ENCODE measurements at places on chromosomes 6 and 20. TPM values are rescaled to one million over a fixed set of nuclear protein-coding genes. Genes with fewer than 3 reads are reported as not detected.

DNA sequence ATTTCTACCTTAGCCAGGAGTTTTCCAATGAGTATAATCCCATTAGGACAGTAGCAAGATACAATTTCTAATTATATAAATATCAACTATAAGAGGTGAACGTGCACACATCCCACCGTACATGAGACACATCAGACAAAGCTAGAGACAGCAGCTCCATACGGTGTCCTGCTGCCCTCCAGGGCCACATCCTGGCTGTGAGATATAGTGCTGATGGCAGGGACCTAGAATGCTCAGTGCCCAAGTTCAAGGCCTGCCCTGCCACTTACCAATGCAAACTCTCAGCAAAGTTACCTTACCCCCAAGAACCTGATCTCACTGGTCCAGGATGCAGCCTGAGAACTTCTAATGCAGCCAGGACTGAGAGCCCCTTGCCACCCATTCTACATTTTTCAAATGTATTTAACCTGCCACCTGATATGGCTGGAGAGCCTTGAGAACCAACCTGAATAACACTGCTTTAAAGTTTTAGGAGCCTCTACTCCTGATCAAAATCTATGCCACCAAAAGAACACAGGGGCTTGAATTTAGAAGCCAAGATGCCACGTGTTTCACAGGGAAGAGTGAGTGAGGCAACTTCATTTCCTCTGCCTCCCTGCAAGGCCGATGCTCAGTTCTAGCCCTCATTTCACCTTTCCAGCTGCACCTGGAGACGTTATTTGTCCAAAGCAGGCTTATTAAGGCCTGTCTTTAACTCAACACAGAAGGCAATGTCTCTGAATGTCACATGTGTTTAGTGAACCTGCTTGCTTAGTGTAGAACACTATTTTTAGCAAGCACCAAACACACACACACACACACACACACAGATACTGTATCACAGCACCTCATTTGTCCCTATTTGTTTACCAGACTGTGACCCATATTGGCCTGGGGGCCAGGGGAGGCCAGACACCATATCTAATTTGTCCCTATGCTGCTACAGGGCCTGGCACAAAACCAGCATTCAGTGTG lies 6.1 kb downstream of the NFATC2 start:
- DNase-seq: no peak

GRCh38 chr6:28880894-28881780 lies 42.6 kb downstream of the TRIM27 start:
- peak; percentile 92 for DNase-seq

DNA sequence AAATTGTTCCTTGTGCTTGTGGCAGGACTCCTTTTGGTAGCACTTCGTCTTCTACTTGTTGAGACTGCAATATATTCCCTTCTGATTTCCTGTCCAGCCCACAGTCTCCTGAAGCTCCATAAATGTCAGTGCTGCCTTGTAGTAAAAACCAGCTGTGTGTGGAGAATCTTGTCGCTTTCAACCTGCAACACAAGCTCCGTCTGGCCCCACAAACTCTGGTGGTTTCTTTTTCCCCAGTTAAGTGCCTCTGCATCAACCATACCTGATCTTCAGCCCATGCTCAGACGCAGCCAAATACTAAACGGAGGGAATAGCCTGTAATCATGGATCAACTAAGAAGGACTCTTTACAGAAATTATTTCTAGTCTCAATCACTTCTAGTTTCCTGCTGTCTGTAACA lies 1133.3 kb upstream of the ADGRB3 start:
- DNase-seq: peak; percentile 1

DNA sequence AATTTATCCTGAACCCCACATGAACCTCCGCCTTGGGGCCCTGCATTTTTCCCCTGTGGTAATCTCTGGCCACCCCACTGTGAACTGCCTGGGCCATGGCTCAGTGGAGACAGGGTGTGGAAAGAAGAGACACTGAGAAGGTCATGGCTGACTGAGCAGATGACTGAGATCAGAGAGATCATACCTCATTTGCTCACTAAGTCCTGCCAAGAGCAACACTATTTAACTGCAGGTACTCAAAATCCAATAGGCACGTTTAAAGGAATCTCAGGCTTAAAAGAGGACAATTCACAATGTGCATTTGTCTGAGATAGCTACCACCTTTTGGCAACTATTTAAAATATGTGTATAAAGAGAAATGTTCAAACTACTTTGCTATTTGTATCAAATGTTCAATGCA lies 305.0 kb downstream of the GMDS start:
- peak; percentile 9 for DNase-seq

GRCh38 chr6:161835500-161836215 lies 561.8 kb upstream of the AGPAT4 start:
- peak; percentile 38 for DNase-seq

DNA sequence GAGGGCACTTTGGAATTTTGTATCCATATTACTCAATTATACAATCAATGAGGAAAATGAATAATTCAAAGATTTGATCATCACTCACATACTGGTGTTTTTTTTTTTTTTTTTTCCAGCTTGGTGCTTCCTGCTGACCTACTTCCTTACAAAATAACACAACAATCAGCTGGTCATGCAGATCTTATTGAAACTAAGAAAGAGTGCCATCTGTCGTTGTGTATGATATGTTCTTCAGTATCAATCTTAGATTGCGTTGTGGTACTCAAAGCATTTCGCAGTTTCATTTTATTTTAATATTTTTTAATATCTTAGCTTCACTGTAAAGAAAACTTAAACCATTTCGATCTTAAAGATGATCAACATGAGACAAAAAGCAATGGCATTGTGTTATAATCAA lies 155.6 kb downstream of the OGFRL1 start:
- peak; percentile 21 for DNase-seq

DNA sequence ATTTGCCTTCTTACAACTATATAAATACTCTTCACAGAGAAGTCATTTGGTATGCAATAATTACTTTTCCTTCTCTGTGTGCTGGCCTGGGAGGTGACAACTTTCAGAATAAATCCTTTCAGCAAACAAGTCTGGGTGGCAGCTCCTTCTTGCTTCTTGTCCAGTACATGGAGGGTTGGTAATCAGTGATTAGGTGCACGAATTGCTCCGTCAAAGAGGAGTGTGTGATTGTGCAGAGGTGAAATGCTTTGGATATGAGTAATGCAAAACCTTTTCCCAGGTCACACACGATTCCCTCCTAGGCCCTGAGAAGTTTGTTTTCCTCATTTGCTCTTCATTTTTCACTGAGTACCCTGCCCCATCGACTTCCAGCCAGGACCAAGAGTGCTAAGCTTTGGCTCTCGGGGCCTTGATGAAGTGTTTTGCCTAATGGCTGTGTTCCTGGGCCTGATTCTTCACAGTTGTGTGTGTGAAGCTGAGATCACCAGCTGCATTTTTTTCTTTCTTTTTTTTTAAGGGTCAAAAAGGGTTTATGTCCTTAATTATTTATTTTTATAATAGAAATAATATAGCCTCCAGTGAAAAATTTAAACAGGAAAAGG lies 216.5 kb downstream of the ZMYND8 start:
- DNase-seq: peak; percentile 65

DNA sequence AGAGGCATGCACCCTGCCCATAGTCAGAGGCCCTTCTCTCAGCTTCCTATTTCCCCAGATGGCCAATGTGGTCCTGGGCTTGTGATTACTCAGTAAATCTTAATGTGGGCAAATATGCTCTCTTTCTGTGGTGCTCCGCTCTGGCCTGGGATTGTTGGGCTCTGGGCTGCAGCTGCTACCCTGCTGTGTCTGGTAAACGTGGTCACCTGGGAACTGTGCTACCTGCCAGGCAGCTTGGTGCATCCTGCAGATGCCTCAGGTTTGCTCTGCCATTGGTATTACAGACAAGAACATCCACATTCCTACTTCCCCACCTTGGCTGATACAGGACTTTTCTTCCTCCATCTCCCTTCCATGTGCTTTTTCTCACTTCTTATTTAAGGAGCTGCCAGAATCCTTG lies 611.5 kb upstream of the IMPG1 start:
- DNase-seq: no peak

- DNase-seq: no peak
These were observed 147.7 kb downstream of the JARID2 start for GRCh38 chr6:15393605-15394004.

- DNase-seq: peak; percentile 95
These were observed 119.0 kb upstream of the STMND1 start for GRCh38 chr6:16982807-16983206.

GRCh38 chr6:7058250-7058923 lies 49.4 kb upstream of the RREB1 start:
- DNase-seq: no peak

DNA sequence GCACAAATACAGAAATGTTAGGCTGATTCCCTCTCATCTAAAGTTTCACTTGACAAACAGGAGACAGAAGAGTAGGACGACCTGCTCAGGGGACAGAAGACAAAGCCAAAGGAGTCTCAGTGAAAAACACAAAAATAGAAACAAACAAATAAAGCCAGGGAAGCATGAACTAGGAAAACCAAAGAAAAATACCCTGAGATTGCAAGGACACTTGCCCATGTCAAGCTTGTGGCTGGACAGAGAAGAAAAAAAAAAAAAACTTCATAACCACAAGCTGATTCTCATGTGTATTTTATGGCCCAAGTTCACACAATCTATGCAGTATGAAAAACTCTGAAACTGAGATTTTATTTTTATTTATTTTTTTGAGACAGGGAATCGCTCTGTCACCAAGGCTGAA lies 85.6 kb upstream of the BEND6 start:
- no peak for DNase-seq

GRCh38 chr6:25472306-25472705 lies 179.7 kb upstream of the SCGN start:
- no peak for DNase-seq

GRCh38 chr6:141359953-141360352 lies 772.8 kb upstream of the GJE1 start:
- peak; percentile 36 for DNase-seq

- DNase-seq: no peak
These were observed 278.8 kb upstream of the IMPG1 start for GRCh38 chr6:76351275-76351674.

DNA sequence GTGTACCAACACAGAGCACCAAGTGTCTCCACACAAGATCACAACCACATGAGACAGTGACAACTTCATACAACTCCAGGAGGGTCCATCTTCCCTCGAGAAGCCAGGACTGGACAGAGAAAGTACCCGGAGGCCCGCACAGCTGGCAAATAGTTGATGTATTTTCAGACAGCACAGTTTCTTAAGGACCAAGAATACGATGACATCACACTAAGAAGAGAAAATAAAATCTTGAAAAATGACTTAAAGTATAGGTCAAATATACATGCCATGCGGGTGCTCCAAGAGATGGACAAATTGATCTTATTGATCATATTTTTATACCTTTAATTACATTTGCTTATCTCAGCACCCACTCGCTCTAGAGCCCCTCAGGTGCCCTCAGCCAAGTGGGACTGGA lies 145.5 kb downstream of the RNASET2 start:
- DNase-seq: no peak

DNA sequence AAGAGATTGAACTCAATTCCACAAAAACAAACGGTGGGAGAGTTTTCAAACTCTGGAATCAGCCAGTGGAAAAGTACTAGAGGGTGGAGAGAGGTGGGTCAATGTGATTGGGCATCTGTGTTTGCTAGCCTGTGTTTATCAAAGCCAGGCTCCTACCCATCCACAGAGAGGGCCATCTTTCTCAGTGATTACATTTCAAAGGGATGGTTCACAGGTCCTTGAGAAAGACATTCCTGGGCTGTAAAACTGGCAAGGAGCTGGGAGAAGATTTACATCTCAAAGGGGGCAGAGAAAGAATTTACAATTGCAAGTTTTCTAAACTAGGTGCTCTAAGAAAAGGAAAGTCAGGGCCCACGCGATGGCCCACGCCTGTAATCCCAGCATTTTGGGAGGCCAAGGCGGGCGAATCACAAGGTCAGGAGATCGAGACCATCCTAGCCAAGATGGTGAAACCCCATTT lies 146.8 kb upstream of the UST start:
- no peak for DNase-seq

DNA sequence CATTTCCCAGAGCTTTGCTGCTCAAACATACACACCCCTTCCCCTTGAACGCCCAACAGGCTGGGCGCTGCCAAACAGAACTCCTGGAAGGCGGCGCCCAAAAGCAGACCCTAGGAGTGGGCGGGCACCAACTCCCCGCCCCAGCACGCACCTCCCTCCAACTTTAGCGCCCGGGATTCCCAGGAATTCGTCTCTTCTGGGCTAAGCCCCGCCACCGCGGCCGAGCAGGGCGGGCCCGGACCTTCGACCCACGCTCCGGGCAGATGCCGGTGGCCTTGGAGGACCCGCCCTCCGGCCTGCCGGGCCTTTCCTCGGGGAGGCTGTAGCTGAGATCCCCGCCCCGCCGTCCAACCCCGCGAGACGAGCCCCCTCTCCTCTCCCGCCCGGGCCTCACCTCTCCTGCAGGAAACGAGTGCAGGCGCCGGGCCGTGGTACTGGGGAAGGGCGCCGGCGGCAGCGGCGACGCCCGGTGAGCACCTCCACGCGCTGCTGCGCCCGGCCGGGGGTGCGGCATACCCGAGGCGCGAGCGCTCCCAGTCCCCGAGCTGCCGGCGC lies 659 bp downstream of the MCUR1 start:
- peak; percentile 86 for DNase-seq

GRCh38 chr6:128337619-128338018 lies 182.8 kb downstream of the PTPRK start:
- DNase-seq: no peak

DNA sequence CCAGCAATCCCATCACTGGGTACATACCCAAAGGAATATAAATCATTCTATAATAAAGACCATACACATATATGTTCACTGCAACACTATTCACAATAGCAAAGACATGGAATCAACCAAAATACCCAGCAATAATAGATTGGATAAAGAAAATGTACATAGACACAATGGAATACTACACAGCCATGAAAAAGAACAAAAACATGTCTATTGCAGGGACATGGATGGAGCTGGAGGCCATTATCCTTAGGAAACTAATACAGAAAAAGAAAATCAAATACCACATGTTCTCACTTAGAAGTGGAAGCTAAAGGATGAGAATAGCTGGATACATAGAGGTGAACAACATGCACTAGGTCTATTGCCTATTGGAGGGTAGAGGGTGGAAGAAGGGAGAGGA lies 674.6 kb downstream of the PHF3 start:
- DNase-seq: no peak

GRCh38 chr6:44005507-44005903 lies 121.7 kb downstream of the MRPL14 start:
- DNase-seq: no peak

- DNase-seq: no peak
These were observed 300.9 kb downstream of the PREX1 start for GRCh38 chr20:48526936-48527335.

Gene SLC35D3
- not detected for polyA plus RNA-seq

Gene OPRM1
- polyA plus RNA-seq: not detected

Gene STX11
- 2.4 TPM for polyA plus RNA-seq

Gene PKIB
- 1.6 TPM for polyA plus RNA-seq

Gene SMIM13
- polyA plus RNA-seq: 9.2 TPM

Gene SLC22A2
- polyA plus RNA-seq: not detected

Gene BMP6
- polyA plus RNA-seq: 1.6 TPM

Gene SLC44A4
- polyA plus RNA-seq: 0.48 TPM

Gene BEND6
- polyA plus RNA-seq: 0.18 TPM

Gene MMS22L
- 5.3 TPM for polyA plus RNA-seq

Data from muscle of leg (tissue), 16 donors.